Upper lobe of right lung (tissue), 1 donor: ENCODE measurements at places on chromosomes 4 and X.

GRCh38 chrX:34631479-34632220 is 25.4 kb downstream of the TMEM47 start:
- H3K4me3 ChIP-seq, result no peak overlapping the region
- H3K4me1 ChIP-seq, result no peaks in the 10 kb centered on the region
- H3K27ac ChIP-seq, result no peak overlapping the region
- no peaks in the 10 kb centered on the region for H3K36me3 ChIP-seq

GRCh38 chr4:1080961-1081688 is 32.2 kb downstream of the RNF212 start:
- peaks cover 6% of the 10 kb centered on the region for H3K27me3 ChIP-seq
- DNase-seq, result no peak
- H3K36me3 ChIP-seq, result no peaks in the 10 kb centered on the region
- peaks cover 9% of the 10 kb centered on the region for H3K4me1 ChIP-seq
- H3K27ac ChIP-seq, result no peak overlapping the region

DNA sequence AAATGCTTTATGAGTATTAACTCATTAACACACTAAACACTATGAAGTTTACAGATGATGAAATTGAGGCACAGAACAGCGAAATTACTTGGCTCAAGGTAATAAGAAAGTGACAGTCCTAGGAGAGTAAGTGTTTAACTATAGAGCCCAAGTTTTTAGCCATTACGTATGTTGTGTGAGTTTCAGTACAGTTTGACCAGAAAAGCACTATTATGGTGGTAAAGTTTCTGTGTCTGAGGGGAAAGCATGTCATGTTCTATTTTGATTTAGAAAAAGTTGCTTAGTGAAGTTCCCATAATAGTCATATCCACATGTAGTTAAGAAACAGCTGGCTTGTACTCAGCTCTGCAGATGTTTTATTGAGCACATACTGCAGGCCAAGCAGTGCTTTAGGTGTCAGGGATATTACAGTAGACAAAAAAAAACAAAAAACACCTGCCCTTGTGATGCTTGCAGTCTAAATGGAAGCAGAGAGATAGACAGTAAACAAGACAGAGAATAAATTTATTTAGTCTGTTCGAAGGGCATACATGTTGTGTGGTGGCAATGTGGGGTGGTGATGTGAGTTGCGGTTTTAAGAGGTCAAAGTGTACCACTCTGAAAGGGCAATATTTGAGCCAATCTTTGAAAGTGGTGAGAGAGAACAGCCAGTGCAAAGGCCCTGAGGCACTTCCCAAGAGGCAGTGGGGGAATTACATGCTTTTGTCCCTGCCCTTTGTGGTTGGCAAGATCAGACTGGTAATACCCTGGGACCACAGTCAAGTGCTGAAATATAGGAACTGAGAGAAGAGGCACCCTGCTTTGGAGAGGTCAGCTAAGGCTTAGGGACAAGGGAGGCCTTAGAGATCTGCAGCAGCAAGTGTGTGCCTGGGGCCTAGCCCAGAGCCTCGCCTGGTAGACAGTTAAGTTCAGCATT is 6.2 kb downstream of the TMEM131L start:
- no peaks in the 10 kb centered on the region for H3K27me3 ChIP-seq
- DNase-seq, result no peak
- H3K27ac ChIP-seq, result no peak overlapping the region
- H3K4me3 ChIP-seq, result no peak overlapping the region
- H3K36me3 ChIP-seq, result peaks cover 12% of the 10 kb centered on the region
- H3K4me1 ChIP-seq, result peaks cover 38% of the 10 kb centered on the region

GRCh38 chrX:74670028-74670427 is 55.6 kb upstream of the RLIM start:
- H3K27me3 ChIP-seq, result no peaks in the 10 kb centered on the region
- H3K4me1 ChIP-seq, result no peaks in the 10 kb centered on the region
- DNase-seq, result no peak
- no peak overlapping the region for H3K4me3 ChIP-seq
- H3K27ac ChIP-seq, result no peak overlapping the region
- no peaks in the 10 kb centered on the region for H3K36me3 ChIP-seq

DNA sequence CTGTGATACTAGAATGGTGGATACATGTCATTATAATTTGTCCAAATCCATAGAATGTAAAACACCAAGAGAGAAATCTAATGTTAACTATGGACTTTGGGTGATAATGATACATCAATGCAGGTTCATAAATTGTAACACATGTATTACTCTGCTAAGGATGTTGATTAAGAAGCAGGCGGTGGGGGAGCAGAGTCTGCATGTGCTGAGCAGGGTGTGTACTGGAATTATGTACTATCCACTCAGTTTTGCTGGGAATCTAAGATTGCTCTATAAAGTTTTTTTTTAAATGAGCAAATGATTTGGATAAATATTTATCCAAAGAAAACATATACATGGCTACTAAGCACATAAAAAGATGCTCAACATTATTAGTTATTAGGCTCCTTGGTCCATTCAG is 15.0 kb upstream of the MANBA start:
- H3K27me3 ChIP-seq, result no peaks in the 10 kb centered on the region
- H3K27ac ChIP-seq, result no peak overlapping the region
- no peak overlapping the region for H3K4me3 ChIP-seq
- no peaks in the 10 kb centered on the region for H3K36me3 ChIP-seq

DNA sequence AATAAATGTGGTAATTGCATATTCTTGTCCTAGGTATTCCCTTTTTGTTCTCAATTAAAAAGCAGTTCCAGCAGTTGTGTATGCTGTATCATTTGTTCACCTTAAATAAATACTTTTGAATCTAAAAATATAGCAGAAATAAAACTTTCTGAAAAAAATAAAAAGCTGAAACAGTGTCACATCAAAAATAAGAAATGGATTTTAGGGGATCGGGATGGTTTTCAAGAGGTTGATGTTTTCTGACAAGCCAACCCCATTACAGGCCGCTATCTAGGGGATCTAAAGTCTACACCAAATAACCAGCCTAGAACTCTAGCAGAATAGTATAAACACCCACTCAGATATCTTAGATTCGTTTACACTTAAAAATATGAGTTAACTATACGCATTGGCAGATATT is 95.4 kb upstream of the MAML3 start:
- no peak for DNase-seq
- no peaks in the 10 kb centered on the region for H3K36me3 ChIP-seq
- no peak overlapping the region for H3K27ac ChIP-seq
- no peaks in the 10 kb centered on the region for H3K27me3 ChIP-seq
- no peaks in the 10 kb centered on the region for H3K4me1 ChIP-seq

DNA sequence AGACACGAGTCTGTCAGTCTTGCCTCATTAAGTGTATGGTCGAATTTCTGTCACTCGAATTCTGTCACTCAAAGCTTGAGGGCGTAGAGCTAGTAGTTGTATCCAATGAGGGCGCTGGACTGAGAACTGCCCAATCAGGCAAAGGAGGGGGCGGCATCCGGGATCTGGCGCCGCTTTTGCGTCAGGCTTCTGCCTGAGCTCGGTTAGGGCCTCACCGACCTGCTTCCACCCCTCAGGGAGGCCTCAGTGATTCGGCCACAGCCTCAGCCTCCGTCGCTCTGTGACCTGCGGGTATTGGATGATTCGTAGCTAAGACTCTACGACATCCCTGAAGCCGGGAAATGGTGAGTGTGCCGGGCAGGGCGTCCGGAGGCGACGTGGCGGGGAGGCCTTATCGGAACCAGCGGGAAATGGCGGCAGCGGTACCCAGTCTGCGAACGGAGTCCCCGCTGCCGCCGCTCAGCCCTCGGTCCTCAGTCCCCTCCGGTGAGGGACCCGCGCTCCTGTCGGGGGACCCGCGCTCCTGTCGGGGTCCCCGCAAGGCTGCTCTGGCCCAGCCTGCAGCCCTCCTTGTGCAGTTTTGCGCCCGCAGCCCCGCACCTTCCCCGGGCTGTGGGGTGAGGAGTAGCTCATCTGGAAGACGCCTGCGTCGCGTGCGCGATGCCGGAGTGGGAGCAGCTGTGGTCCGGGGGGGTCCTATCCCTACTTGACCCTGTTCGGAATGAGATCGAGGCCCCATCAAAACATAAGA is 88.3 kb downstream of the ZNF718 start:
- no peaks in the 10 kb centered on the region for H3K36me3 ChIP-seq
- H3K4me3 ChIP-seq, result peak overlapping the region; percentile 63
- peak overlapping the region; percentile 74 for H3K27ac ChIP-seq
- H3K4me1 ChIP-seq, result no peaks in the 10 kb centered on the region
- DNase-seq, result peak; percentile 73
- no peaks in the 10 kb centered on the region for H3K27me3 ChIP-seq

DNA sequence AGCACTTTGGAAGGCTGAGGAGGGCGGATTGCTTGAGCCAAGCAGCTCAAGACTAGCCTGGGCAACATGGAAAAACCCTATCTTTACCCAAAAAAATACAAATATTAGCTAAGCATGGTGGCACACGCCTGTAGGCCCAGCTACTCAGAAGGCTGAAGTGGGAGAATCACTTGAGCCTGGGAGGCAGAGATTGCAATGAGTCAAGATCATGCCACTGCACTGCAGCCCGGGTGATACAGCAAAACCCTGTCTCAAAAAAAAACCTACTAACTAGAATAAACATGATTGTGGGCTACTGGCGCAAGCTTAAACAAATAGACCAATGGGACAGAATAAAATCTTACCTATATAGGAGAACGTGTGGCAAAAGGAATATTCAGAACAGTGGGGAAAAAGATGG is 7.3 kb downstream of the CDKL2 start:
- H3K4me1 ChIP-seq, result no peaks in the 10 kb centered on the region
- H3K27me3 ChIP-seq, result no peaks in the 10 kb centered on the region
- H3K4me3 ChIP-seq, result no peak overlapping the region

GRCh38 chr4:42070463-42070862 is 80.1 kb downstream of the SLC30A9 start:
- no peak overlapping the region for H3K27ac ChIP-seq
- DNase-seq, result no peak
- H3K27me3 ChIP-seq, result no peaks in the 10 kb centered on the region

DNA sequence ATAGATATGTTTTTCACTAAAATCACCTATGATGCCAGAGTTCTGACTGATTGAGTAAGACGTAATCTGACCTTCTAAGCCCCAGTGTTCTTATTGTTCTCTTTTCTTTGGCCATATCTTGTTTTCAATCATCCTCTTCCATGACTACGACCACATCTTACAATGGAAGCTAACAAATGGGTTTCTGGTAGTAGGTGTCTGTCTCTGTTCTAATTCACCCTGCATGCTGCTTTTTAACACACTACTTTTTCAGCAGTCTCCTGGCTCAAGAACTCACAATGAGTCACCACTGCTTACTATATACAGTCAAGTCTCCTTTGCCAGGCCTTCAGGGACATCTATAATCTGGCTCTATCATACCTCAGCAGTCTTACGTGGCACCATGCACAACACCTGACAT is 146.1 kb downstream of the NEXMIF start:
- H3K27ac ChIP-seq, result no peak overlapping the region
- no peaks in the 10 kb centered on the region for H3K36me3 ChIP-seq
- H3K4me1 ChIP-seq, result no peaks in the 10 kb centered on the region
- H3K27me3 ChIP-seq, result no peaks in the 10 kb centered on the region

DNA sequence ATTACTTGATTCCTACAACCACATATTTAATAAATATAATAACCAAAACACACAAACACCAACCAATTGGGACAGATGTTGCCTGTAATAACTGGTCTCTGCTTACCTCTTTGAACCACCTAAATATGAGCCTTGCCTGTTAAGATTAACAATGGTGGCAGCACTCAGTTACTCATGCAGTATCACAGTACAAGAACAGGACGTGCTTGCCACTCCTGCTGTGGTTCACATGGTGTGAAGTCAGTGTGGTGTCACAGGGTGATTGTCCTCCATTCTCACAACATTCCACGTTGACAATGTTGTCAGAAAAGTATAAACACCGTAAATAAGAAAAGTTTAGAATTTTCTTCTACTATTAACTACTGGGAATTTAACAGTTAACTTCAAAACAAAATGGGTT is 365.0 kb downstream of the PPP3CA start:
- no peak overlapping the region for H3K4me3 ChIP-seq
- no peaks in the 10 kb centered on the region for H3K27me3 ChIP-seq
- no peaks in the 10 kb centered on the region for H3K4me1 ChIP-seq
- no peak overlapping the region for H3K27ac ChIP-seq
- H3K36me3 ChIP-seq, result no peaks in the 10 kb centered on the region

GRCh38 chrX:2521927-2522386 is 21.2 kb upstream of the DHRSX start:
- H3K4me3 ChIP-seq, result no peak overlapping the region
- DNase-seq, result no peak
- H3K4me1 ChIP-seq, result no peaks in the 10 kb centered on the region
- H3K27me3 ChIP-seq, result no peaks in the 10 kb centered on the region
- no peaks in the 10 kb centered on the region for H3K36me3 ChIP-seq
